ENCODE measurements at places on chromosomes 1 and 21.

DNA sequence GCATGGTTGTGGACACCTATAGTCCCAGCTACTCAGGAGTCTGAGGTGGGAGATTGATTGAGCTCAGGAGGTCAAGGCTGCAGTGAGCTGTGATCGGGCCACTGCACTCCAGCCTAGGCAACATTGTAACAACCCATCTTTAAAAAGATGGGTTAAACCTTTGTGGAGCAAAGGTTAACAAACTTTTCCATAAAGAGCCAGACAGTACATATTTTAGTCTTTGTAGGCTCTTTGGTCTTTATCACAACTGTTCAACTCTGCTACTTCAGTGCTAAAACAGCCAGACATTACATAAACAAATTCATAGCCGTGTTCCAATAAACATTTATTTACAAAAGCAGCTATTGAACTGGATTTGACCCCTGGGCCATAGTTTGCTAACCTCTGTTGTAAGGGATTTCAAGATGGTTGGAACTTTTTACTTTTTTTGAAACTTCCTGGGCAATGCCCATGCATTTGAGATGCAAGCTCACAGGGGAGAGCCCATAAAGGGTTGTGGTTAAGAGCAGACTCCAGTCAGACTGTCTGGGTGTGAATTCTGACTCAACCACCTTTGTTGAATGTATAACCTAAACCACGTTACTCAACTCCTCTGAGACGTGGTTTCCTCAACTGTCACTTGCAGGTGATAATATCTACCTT is 10.8 kb downstream of the INAVA start:
- DNase-seq: no peak

DNA sequence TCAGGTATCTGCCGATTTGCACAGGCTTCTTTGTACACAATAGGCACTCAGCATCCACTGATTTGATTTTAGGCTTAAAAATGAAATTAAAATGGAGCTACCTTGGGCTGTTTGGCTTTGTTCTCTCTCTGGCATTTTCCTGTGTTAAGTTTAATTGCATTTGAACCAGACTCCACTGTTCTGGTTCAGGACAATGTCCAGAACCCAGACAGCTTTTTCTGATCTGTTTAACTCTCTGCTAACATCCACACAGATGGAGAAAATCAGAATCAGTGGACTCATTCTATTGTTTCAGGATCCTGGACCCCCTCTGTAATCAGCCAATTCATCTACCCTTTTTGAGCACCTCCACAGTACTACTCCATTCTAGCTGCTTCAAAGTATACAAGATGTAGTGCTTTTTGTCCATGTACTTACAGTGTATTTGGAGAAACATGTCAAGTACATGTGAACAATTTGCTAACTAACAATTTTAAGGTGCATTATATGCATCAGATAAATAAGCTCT is 248.1 kb downstream of the PTBP2 start:
- no peak for DNase-seq

DNA sequence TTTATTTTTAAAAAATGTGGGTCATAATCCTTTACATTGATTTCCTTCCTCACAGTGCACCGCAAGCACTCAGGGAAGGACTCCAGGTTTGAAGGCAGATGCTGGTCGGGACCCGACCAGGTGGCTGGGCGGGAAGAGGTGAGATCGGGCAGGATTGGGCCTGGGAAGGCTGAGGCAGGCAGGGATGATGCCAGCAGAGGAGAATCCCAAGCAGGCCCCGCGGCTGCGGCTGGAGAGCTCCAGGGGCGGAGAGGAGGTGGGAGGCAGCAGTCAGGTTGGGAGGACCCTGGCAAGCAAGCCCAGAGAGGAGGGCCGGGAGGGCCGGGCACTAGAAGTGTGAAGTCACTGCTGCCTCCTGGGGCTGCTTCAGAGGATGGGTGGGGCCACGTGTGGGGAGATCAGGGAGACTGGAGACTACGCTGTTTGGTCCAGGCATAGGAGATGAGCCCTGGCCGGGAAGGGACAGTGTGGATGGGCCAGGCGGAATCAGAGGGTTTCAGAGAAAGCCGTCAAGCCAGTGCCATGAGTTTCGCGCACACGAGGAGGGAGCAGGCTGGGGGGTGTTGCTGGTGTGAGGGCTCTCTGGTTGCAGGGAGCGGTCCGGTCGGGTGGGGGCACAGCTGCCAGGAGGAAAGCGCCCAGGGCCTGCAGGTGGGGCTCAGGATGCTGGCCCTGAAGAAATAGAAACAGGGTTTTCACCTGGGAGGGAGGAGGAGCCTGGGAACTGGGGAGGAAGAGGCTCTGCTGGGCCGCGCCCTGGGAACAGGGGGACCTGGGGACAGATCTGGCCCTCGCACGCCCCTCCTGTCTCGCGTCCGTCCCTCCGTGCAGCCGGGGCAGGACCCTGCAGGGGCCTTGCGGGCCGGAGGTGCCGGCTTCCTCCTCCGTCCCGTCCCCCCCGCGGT is 888 bp upstream of the COL18A1 start:
- no peak for DNase-seq

DNA sequence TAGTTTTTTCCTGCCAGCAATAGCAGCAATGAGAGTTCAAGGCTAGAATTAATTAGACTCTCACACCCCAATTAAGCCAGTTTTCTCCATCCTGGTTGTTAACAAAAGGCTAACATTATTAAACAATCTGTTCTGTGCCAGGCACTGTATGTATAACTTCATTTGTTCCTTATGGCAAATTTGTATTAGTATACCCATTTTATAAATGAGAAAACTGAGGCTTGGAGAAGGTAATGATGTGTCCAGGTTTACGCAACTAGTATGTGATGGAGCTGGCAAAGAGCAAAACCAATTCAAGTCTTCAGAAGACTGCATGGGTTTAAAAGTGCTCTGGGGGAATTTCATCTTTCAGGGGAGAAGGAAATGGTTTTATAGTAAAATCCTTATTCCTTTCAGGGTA is 38.3 kb upstream of the SLC9A1 start:
- DNase-seq: no peak

DNA sequence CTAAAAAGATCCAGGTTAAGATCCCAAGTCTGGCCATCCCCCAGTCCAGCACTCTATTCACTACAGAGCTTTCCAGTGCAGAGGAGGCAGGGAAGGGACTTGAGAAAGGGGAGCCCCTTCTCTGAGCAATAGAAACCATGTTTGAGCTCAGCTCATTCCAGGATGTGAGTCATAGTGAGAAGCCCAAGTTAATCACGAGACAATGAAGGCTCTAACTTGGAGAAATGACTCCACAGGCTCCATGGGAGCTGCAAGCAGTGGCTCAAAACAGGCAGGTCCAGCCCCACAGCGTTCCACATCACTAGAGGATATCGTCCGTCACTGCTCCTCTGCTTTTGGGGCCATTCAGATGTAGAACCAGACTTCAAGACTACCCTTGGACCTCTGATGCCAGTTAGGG is 59.1 kb downstream of the CAMK2N1 start:
- no peak for DNase-seq

GRCh38 chr21:32425628-32426027 is 13.1 kb downstream of the EVA1C start:
- DNase-seq: no peak

DNA sequence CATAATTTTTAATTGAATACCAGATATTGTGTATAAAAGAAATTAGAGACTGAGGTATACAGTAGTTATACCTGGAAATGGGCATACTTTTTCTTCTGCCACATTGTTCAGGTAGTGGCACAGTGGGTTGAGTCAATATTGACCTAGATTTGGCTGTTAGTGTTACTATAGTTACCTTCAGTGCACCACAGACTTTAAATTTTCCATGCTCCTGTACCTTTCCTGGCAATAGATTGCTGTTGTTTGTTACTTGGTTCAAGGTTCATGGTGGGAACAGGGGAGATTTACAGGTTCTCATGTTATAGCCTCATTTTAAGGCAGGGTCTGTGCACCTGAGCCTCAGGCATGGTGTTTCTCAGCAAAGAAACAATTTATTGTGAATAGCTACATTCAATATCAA is 218.7 kb downstream of the LBR start:
- no peak for DNase-seq

DNA sequence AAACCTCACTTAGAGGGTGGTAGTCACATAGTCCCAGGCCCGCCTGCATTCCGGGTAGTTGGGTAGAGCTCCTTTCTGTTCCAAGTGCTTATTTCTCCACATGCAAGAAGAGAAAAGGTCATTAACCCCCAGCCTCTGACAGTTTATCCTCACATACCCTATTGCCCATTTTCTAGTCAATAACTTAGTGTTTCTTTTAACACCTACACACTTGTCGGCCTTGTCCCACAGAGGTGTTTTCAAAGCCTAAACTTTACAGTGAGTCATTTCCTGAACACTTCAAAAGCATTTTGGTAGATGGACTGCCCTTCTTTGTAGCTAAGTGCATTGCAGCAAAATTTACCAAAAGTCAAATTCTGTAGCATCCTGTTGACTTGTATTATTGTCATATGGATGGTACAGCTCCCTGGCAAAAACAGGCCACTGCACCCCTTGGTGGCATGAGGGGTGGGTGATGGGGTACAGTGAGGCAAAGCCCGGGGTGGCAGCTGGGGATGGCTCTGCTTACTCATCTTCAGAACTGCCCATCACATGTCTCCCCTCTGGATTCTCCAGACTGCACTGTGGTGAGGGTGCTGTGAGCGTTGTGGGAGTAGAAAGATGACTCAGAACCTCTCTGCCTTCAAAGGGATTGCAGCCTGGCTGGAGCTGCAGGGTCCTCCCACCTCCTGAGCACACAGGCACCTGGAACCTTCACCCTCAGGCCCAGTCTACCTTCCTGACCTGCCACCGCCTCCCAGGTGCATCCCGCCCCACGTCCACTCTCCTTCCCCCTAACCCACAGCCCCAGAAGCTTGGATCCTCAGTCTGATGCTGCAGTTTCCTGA is 45.8 kb upstream of the DMRTB1 start:
- peak; percentile 19 for DNase-seq

GRCh38 chr1:55213151-55213884 is 1.8 kb downstream of the USP24 start:
- no peak for DNase-seq

DNA sequence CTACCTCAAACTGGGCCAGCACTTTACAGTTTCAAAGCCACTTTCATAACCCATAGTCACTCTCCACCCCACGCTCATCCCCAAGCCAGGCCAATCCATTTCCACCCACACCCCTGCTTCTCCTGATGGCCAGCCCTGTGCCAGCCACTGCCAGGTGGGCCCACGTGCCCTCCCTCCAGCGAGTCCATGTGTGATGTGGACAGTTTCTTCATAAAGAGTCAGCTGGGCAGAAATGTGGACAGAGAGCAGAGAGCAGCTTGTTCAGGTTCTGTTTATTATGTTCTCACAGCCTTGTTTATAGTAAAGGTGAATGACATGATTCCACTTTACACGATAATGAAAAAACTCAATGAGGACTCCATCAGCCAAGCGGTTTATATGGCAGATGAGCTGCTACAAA is 37.4 kb upstream of the RGS16 start:
- no peak for DNase-seq

DNA sequence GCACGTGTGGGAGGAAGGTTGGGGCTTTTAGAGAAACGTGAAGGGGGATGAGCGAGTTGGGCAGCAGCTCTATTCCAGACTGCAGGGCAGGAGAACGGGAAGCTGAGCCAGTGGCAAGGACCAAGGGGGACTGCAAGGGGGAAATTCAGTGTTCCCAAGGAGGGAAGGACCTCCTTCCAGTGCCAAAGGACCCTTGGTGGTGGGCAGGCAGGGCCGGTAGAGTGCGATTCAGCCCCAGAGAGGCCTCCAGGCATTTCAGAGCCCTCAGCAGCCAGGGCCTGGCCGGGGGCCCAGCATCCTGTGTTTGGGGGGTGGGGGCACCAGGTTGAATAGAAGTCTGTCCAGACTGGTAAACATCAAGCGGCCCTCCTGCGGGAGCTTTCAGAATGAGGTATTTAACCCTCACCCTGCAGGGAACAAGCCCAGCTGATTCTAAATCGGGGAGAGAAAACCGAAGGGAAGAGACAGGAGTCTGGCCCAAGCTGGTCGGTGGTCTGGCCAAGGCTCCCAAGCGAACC is 2.3 kb downstream of the COL9A2 start:
- DNase-seq: no peak

- DNase-seq: no peak
Measured at GRCh38 chr1:99591886-99592285, 54.0 kb upstream of the PALMD start.

DNA sequence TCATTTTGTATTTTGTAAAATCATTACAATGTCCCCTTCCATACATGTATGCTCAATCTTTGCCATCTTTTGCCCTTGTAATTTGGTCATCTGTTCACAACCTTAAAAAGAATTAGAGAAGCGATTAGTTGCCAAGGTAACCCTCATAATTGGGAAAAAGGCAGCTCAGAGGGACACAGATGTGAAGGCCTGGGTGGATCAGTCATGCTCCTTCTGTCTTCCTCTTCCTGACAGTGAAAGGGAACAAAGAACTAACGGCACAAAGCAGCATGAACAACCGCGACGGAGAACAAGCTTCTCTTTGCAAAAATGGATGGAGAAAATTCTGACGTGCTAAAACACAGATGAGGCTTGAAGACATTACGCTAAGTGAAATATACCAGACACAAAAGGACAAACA is 78.7 kb upstream of the COG2 start:
- DNase-seq: no peak

DNA sequence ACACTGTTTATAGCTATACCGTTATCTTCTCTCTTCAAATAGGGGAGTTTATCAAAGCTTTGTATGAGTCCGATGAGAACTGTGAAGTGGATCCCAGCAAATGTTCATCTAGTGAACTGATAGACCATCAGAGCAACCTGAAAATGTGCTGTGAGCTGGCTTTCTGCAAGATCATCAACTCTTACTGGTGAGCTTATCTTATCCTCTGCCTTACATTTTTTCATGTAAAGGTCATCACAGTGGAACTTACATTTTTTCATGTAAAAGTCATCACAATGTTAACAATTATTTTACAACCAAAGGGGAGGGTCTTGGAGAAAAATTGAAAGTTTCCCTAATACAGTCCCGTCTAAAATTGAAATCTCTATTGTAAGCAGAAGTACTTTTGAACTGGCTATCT is 45.2 kb downstream of the CLEC20A start:
- no peak for DNase-seq

DNA sequence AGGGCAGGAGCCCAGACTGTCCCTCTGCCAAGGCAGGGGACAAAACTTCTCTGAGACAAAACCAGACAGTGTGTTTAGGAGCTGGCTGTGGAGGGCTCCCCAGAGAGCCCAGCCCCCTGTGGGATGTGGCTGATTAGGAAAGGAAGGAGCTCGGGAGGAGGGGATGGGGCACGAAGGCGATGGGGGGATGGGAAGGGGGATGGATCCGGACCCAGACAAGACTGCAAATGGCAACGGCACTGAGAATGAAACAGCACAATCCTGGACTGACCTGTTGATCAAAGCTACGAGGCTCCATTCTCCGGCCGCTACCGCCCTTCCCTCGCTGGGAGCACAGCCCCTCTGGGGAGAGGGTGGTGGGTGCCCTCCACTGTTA is 33.1 kb downstream of the FOXO6 start:
- DNase-seq: no peak

GRCh38 chr1:78797108-78797781 is 147.6 kb downstream of the IFI44 start:
- no peak for DNase-seq

GRCh38 chr1:162881590-162881989 is 20.6 kb upstream of the CCDC190 start:
- DNase-seq: no peak

Measured in stimulated activated CD8-positive, alpha-beta memory T cell treated with anti-CD3 and anti-CD28 coated beads, Interleukin-2, amount 100 ng/mL, for 1 hour (primary cell).